ENCODE measurements at places on chromosomes 6 and 20.

DNA sequence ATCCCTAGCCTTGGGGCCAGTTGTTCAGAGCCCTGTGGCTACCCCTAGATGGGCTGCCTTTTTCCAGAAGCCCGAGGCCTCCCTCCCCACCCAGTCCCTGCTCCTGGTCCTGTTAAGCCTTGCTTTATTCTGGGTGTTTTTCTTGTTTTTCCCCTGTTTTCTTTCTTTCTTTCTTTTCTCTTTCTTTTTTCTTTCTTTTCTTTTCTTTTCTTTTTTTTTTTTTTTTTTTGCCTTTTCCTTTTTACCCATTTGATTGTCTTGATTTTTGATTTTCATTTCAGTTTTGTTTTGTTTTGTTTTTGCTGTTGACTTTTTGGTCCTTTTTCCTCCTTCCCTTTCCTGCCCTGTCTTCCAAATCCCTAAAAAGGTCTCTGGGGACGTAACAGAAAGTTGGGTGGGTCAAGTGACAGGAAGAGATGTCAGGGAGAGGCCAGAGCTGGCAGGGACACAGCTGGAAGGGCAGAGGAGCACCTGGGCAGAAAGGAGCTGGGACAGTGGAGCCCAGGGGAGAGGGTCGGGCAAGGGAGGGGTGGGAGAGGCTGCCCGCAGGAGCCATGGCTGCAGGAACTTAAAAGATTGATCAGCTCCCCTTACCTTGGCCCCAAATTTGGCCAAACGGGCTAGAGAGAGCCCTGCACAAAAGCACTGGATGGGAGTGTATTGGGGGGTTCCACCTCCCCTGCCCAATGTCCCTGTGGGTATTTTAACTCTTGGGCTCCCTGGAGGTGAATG is 27.6 kb downstream of the MYH7B start:
- DNase-seq: no peak

DNA sequence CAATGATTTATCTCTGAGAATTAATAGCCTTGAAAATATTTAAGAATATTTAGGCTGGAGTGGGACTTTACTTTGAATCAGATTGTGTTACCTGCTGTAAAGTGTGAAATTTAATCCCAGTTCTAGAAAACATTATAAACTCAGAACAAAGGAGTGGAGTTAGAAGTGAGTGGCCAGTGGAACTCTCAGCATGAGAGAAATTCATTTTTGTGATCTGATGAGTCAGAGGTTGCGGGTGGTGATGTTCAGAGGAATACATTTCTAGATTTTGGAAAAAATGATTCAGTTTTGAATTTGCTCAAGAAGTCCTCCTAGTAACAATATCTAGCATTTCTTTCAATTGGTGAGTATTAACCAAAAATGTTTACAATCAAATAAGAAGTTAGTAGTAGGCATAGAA is 167.5 kb downstream of the ZFAND3 start:
- DNase-seq: no peak

DNA sequence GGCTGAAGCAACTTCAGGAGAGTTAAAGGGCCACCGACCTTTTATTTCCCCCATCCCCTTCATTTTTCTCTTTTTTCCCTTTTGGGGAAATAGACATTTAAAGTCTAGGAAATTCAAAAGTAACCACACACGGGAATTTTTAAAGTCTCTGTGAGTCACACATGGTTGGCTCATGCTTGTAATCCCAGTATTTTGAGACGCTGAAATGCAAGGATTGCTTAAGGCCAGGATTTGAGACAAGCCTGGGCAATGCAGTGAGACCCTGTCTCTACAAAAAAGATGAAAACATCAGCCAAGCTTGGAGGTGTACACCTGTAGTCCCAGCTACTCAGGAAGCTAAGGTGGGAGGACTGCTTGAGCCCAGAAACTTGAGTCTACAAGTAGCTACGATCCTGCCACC is 34.2 kb downstream of the KATNA1 start:
- no peak for DNase-seq

DNA sequence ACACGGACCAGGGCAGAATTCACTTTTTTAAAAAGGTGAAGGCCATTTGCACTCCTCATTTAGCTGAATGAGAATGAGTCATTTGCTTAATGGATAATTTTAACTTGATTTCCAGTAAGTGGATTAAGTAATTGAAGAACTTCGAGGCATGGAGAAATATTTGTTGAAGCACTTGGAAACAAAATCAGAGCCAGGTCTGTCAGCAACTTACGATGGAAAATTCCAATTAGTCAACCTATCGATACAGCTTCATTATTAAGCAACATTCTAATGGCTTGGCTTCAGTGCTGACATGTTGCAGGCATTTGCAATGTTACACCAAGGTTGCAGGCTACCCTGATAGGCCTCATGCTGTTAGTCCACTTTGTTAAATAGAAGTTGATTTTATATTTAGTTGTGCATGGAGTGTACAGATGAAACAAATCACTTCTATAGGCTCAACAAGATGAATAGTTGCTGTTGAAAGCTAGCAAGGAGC is 423.5 kb upstream of the SLC35B3 start:
- no peak for DNase-seq

DNA sequence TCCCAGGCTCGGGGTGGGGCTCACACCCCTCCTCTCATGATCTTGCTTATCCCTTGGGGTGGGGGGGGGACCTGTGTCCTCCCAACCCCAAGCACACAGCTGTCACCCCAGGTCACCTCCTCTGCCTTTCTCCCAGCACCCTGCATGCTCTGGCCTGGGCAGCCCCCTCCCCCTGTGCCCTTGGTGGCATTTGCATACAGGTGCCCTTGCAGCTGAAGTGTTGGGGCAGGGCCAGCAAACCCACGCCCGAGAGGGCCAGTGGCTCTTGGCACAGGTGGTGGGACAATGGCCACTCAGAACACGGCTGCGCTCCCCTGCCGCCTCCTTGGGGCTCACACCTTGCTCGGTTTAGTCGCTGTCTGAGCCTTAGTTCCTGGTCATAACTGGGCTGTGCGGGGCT is 11.3 kb upstream of the MYT1 start:
- no peak for DNase-seq

DNA sequence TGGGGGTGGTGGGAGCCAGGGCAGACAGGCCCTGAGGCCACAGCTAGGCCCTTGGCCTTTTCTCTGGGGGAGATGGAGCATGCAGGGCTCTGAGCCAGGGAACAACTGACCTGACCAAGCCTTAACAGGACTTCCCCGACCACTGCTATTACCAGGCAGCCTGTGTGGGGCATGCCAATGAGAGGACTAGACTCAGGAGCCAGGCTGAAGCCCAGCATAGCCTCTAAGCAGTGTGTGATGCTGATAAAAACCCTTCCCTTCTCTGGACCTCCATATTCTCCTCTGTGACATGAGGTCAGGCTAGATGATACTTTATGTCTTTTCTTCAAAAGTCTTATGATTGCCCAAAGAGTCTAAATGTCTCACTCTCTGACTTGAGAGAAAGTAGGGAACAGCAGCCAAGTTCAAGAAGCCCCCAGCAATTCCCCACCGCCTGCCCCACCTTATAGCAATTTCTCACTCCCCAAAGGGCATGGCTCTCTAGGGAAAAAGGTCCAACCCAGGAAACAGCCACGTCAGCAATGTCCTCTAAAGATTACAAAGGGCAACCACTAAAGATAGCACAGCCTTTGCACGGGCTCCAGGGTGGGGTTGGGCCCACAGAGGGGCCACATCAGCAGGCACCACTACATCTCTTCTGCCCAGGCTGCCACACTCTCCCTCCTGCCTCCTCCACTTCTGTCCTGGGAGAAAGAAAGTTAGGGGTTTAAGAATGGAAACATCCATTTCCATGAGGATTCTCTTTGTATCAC is 71.3 kb downstream of the TRERF1 start:
- no peak for DNase-seq

- no peak for DNase-seq
Measured at GRCh38 chr6:45677381-45678284, 299.9 kb upstream of the SUPT3H start.

- DNase-seq: no peak
Measured at GRCh38 chr6:8181951-8182845, 79.8 kb upstream of the EEF1E1 start.

Measured in right cardiac atrium (tissue), 5 donors.